ENCODE measurements at places on chromosomes 1 and 21.
A peak's percentile ranks its signal among the peaks of the same experiment; 100 is the strongest.

- DNase-seq: no peak
Measured at GRCh38 chr1:81583878-81584277, 216.9 kb upstream of the ADGRL2 start.

- no peak for DNase-seq
Measured at GRCh38 chr1:215523906-215524305, 43.2 kb upstream of the KCTD3 start.

DNA sequence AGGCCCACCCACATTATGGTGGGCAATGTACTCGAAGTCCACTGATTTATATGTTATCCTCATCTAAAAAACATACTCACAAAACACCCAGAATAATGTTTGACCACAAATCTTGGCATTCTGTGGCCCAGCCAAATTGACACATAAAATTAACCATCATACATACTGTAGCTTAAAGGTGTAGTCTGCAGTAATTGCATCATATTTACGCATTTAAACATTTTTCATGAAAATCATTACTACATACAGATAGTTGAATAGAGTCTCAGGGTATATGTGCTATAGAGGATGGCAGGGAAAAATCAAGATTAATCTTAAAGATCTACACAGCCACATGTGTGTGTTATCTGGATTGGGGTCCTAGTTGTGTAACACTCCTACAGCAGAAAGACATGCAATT is 14.5 kb downstream of the ZNF697 start:
- DNase-seq: no peak

- peak; percentile 64 for DNase-seq
Measured at GRCh38 chr1:59814901-59815825, at the start of gene HOOK1. Gene HOOK1, plus strand, starts transcription at chr1:59814949. Its CDS starts 169 bp downstream, at chr1:59815118.

DNA sequence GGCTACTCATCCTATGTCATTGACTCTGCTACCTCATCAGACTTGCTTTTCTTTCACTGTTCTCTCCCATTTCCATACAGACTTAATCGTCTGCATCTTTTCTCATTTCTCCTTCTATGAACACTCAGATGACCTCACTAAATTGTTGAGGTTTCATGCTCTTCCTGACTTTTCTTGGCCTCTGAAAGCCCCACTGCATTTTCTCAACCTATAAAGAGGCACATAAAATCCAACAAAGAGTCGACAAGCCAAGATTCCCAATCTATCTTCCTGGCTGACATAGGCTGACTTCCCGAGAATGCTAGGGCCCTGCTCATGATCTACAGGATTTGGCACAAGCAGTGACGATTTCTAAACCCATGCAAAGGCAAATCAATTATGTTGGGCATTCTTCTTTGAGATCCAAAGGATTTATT is 280.8 kb upstream of the DPYD start:
- DNase-seq: no peak

- DNase-seq: peak; percentile 1
Measured at GRCh38 chr21:45259206-45259840, 28.4 kb downstream of the POFUT2 start.

DNA sequence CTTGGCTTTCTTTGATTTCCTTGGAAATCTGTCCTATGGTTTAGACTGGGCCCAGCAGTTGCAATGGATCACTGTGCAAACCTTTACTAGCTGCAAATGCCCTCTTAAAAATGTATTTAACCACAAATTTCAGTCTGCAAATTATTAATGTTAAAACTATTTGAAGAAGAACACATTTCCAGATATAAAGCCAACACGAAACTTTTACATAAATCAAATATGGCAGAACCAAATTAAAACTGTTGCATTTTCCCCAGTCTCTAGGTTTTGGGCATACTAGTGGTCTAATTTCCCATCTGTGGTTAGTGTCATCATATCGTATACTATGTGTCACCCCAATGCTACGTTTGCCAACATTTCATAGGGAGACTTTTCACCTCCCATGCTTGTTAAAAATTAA is 52.3 kb downstream of the HMCN1 start:
- no peak for DNase-seq

GRCh38 chr1:235391874-235392273 is 24.6 kb downstream of the TBCE start:
- DNase-seq: no peak

GRCh38 chr1:30039354-30040080 is 683.9 kb downstream of the MATN1 start:
- no peak for DNase-seq

- peak; percentile 46 for DNase-seq
Measured at GRCh38 chr1:31765041-31765467, 914 bp upstream of the ADGRB2 start.

- DNase-seq: no peak
Measured at GRCh38 chr21:39118061-39118460, 65.2 kb downstream of the PSMG1 start.

- DNase-seq: no peak
Measured at GRCh38 chr1:178190881-178191280, 97.0 kb downstream of the RASAL2 start.

DNA sequence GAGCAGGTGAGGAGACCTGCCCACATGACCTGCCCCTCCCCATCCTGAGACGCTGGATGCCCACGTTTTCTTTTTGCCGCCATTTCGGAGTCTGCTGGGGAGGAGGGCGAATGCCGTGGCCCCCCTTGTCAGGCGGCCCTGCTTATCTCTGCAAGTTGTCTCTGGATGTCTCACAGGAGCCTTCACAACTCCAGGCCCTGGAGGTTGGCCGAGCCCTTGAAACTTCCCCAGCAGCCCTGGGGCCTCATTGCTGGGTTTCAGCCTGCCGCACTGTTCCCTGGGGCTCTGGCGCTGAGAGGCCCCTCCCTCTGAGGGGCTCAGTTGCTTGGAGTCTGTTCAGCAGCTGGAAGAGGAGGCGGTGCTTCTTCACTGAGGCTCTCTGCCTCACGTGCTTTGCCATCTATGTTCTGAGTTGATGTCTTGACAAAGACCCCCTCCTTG is 29.8 kb upstream of the ZBTB21 start:
- DNase-seq: peak; percentile 70

DNA sequence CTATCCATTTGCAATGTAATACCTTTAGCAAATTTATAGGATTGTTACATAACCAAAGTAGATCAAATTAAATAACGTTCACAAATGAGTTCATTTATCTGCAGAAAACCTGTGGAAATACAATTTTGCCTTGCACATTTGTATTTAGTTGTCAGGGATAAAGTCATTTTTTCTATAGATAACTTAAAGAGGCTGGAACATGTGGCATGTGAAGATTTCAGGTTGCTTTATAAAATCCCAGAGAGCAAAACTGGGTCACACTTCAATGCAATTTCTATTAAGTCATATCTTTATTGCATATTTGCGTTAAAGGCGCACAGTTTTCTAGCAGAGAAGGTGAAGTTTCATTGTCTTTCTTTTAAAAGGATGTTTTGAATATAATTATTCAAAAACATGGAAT is 342.4 kb downstream of the USP25 start:
- no peak for DNase-seq

DNA sequence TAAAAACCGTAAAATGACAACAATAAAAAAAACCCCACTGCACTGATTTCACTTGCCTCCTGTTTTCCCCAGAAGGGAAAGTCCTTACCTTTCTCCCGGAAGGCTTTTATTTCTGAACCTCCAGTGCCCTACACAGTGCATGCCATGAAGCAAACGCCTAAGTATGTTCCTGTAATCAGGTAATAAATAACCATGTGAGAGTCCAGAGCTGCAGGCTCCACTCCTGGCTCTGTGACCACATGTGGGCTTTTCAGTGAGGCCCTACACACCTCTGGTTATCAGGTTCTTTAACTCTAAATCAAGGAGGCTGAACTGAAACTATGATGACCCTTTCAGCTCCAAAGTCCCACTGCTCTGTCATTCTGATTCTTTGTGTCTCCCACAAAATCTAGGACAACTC is 20.8 kb upstream of the NR5A2 start:
- DNase-seq: no peak

DNA sequence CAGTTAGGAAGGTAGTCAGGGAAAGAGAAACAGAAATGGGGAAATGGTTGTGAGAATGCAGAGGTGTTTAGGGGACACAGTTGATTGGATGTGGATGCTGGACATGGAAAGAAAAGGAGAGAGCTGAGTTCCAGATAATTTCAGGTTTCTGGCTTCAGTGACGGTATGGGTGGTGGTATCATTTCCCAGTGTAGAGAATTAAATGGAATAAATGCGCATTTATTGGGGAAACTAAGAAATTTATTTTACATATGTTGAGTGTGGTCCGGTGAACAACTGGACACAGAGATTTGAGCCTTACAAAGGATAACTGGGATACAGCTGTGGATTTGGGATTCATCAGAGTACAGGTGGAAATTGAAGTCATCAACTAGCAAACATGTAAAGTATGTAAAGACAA is 12.4 kb upstream of the ZNF281 start:
- DNase-seq: no peak

DNA sequence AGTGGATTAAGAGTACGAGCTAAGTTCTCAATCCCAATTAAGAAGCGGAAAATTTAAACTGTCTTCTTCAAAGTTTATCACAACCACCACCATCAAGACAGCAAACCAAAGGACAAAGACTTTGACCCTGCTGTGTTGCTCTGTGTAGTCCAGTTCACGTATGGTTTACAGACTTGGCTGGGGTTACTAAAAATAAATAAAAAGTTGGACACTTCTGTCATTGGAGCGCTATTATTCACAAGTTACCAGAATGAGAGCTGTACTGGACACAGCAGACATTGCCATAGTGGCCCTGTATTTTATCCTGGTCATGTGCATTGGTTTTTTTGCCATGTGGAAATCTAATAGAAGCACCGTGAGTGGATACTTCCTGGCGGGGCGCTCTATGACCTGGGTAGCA is 21.6 kb downstream of the MRPS6 start:
- DNase-seq: no peak

DNA sequence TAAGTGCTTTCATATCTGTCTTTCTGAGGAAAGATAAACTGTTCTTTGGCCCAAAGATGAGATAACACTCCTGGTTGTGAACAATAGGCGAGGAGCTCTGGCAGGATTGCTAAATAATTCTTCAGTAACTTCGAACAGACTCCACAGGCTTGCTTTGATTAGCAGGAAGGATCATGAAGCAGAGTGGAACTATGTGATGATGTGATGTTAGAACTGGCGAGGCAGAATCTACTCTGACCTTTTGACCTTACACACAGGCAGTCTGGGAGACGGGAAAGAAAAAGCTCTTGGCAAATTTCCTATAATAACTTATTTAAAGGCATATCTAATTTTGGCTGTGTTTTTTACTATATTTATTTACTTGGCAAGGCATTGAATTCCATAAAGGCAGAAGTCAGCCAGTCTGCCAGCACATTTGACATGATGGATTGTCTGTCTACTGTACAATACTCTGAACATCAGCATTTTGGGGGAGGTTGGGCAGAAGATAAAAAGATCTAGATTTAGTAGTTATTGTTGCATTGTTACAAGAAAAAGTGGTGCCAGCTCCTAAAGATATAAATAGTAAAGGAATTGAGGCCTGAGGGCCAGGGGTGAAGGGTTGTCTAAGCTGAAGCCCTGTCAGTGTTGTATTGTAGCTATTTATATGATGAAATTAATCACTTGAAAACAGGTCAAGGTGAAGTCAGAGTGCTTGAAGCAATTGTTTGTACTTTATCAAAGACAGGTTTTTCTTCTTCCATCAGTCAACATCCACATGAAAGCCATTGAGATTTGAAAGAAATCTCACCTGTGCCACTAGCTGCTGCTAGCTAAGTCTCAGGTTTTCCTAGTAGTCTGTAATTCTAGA is 708.8 kb downstream of the LTN1 start:
- DNase-seq: peak; percentile 8

- DNase-seq: no peak
Measured at GRCh38 chr1:31586376-31587327, 10.3 kb downstream of the TINAGL1 start.

- DNase-seq: no peak
Measured at GRCh38 chr21:45013260-45013841, 61.0 kb upstream of the ADARB1 start.

DNA sequence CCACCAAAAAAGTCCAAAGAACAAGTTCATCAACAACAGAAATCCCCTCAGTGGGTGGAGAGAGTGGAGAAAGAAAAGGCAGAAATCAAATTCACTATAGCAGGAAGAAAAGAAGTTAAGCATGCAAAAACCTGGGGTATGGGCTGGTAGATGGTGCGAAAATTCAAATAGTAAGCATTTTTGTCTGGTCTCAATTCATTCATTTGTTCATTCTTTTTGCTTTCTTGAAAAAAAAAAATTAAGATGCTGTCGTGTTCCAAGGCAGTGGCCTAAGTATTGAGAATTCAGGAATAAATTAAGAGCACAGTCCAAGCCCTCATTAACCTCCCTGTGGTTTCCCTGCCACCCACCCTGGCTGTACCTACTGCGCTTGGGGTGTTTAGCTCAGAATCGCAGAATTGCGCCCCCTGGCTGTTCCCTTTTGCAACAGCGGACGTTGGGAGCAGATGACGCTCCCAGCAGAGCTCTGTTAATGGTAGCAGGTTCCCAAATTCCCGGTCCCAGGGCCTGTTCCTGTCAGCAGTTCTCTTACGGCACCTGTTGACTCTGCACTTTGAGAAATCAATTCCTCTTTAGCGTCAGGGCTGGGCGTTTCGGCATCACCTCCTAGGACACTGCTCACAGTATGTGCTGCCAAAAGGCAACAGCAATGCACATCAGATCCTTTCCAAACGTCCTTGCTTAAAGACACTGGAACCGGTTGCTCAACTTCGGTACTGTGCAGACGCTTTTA is 34.0 kb upstream of the SSX2IP start:
- peak; percentile 82 for DNase-seq
